Progenitor cell of endocrine pancreas (in vitro differentiated cells): ENCODE measurements at places on chromosomes 6 and 20.

DNA sequence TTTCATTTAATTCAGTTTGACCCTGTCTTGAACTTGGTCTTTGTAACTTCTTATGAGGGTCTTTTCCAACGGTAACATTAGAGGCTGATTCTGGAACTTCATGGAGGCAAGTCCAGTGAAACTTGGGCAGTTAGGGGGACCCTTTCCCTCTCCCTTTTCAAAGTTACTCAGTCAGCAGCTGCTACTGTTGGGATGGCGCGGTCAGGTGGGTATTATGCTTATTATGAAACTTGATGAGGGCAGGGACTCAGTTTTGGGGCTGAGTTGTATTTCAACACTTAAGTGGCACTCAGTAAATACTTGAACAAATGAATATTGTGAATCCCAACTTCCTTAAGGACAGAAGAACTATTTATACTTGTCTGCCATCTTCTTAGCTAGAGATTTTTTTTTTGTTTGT is 20.8 kb downstream of the TOP1 start:
- DNase-seq: no peak

GRCh38 chr6:113184736-113185135 is 672.4 kb upstream of the MARCKS start:
- no peak for DNase-seq

- DNase-seq: no peak
These were observed 344.9 kb downstream of the CDKAL1 start for GRCh38 chr6:20879121-20879520.

GRCh38 chr6:9540534-9541126 is 874.2 kb downstream of the TFAP2A start:
- DNase-seq: no peak

GRCh38 chr6:16630026-16630643 is 131.1 kb downstream of the ATXN1 start:
- DNase-seq: no peak
